ENCODE measurements at places on chromosomes 2 and 18.

- DNase-seq, result no peak
Observed at GRCh38 chr2:74552914-74553811, 579 bp downstream of the LOXL3 start.

DNA sequence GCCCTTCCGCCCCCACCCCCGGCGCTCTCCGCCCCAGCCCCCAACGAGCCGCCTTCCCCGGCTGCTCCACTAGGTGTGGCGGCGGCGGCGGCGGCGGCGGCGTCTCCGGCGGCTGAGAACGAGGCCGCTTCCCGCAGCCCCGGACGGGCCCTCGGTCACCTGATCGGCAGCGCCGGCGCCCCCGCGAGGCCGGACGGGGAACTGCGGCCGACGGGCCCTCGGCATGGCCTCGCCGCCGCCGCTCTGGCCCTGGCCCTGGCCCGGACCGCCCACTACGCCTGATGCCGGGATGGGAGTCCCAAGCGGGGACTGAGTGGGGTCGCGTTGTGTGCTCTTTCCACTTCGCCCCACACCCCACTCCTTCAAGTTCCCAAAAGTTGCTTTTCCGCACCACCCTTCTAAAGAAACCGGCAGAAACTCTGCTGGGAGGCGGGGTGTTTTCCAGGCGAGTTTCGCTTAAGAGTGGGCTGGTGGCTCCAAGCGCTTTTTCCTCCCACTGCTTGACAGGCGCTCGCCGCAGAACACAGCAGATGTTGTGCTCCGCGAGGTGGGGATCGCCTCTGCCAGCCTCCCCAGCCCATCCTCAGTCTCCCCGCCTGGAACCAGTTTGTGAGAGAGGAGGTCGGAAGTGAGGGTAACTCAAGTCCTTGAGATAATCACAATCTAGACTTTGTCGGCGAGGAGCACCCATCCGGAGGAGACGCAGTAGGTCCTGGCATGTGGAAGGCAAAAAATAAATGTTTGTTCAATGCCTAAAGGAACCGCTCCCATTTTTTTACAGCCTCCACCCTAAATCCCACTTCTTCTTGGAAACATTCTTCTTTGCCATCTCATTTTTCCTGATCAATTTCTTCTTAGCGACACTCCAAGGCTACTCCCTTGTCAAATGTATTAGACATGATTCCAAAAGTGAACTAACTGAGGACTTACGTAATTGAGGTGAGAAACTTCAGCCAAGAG lies at the start of gene NCKAP1:
Gene NCKAP1, minus strand, starts transcription at position 117 of the 960 bp plus-strand sequence. CDS start 358 bp downstream, outside the sequence.
- DNase-seq, result peak; percentile 93

GRCh38 chr2:119821266-119821665 lies 61.5 kb downstream of the PTPN4 start:
- no peak for DNase-seq

- DNase-seq, result peak; percentile 89
Observed at GRCh38 chr18:62437235-62438017, 85.4 kb upstream of the ZCCHC2 start.

DNA sequence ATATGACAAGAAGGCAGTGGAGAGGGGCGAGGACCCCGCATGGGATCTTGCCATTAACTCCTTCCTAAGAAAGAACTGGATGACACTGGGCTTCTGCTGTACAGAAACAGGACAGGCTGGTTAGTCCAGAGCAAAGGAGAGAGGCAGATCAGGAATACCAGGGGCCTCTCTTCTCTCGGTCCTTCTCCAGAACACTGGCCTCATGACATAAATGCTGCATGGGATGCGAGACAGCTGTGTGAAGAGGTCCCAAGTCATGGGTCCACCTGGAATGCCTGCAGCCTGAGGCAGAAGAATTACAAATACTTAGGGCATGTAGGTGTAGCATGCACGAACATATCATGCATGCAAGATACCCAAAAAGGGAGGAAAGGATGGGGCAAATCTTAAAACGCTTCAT lies 9.1 kb downstream of the MBOAT2 start:
- no peak for DNase-seq

DNA sequence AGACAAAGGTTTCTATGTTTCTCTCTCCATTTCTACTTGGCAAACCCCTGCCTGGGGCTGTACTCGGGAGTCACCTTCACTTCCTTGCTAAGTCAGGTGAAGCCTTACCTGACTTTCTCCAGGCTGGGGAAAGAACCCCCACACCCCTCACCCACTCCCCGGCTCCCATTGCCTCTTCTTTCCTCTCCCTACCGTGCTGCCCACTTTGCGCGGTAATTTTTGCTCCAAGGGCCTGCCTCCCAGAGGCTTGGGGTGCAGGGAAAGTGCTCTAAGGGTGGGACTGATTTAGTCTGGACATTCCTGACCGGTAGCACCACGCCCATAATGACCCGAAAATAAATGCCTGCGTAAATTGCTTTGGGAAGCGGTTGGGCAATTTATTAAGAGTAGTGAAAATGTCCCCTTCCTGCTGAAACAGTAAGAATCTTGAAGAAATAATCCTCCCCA lies 49.1 kb upstream of the ATP6V1B1 start:
- DNase-seq, result no peak

DNA sequence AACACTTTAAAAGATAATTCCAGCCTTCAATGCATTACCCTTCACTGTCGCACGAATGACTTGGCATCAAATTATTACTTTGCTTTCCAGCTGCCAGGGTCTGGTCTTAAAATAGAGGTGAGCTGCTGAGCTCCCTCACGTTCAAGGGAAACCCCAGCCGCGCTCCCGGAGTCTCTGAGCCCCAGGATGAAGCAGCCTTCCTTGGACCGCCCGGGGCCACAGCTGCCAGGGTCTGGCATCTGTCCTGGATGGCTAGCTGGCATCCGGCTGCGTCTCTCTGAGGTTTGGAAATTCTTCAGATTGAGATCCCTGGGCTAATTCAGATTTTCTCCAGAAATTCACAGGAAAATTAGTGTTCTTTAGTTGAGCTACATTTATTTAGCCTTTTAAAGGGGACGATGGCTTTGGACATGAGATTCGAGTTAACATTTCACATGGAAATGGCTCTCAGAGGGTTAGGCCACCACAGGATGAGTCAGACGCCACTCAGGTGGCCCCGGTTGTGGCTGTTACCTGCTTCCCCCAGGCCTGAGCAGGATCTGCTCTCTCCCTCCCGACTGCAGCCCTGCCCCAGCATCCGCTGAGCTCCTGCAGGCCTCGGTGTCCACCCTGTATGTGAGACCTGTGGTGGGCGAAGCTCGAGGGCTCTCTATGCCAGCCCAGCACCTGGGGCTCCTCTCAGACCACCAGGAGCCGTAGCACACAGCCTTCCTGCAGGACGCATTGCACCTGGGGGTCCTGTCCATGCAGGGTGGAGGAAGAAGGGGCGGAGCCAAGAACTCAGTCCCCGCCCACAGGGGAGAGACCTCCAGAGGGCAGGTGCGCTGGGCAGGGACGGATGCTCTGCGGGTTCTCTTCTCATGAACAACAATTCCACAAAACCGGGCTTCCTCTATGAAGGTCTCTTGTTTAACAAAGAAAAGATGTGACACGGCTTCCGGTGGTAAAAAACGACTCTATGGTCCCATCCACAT lies 255.5 kb downstream of the TWIST2 start:
- no peak for DNase-seq

GRCh38 chr2:193326296-193326695 lies 1131.6 kb upstream of the TMEFF2 start:
- no peak for DNase-seq

GRCh38 chr18:54947091-54947490 lies 12.2 kb downstream of the CCDC68 start:
- DNase-seq, result no peak

DNA sequence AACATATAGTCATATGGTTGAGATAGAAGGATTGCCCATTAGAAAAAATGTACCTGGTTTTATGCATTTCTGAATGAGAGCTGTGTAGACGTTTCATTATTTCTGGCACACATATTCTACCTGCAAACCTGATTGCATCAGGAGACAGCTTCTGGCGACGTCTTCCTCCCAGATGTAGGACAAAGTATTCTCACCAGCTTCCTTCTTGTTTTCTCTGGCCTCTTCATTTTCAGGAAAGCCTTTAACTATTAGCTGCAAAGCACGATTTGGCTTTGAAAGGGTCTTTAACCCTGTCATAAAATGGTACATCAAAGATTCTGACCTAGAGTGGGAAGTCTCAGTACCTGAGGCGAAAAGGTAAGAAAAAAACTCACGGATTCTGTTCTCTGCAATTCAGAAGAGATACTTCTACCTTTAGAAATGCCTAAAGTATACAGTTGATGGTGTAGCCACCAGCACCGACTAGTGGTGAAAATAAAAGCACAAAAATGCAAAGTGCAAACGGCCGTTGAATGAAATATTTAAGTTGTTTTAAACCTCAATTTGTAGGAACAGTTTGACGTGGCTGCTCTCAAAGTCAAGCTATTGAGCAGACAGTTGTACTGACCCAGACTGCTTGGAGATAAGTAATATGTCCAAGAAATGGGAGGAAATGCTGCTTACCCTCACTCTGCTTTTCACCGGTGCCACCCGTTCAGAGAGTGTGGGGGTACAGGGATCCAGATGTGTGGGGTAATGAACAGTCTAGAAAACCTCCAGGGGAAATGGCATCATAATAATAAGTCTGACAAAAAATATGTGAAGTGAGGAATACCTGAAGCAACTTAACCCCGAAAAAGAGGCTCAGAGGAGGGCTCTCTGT lies 20.2 kb downstream of the IL18RAP start:
- no peak for DNase-seq

- DNase-seq, result no peak
Observed at GRCh38 chr2:241910604-241911520, 41.3 kb downstream of the RTP5 start.

- DNase-seq, result no peak
Observed at GRCh38 chr2:226906163-226906693, 70.4 kb downstream of the RHBDD1 start.

DNA sequence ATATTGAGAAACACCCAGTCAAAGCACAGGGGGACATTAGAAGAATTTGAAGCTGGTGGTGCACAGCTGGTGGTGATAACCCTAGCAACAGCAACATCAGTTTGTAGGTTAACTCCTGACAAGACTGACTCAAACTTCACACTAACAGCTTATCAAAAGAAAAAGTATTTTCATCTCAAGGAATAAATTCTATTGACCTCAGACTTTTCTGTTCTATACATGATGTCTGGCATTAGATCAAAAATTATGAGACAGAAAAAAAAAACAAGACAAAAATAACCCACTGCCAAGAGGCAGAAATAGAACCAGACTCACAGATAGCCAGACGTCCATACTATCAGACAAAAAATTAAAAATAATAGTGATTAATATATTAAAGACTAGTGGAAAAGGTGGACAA lies 126.1 kb downstream of the COL6A3 start:
- no peak for DNase-seq

DNA sequence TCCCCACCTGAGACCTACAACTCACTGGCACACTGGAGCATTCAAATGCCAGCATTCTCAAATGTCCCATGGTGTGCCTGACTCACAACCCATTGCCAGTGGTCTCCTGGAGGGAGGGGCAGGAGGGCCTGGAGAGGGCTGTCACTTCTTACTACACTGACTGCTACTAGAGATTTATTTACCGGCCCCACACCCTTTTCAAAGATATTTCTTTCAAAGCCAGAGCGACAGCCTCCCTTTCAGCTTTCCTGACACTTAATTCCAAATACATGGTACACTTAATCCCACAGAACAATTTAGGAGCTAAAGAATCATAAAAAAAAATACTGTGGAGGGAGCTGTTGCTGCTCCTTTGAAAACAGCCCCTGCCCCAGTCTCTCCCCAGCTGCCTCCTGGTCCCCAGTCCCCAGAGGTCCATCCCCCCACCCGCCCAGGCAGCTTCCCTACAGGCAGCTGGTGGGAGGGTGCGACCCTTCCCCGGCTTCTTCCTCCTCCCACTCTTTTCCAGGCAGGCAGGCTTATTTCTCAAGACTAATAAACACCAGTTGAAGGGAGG lies 129.1 kb upstream of the SMAD2 start:
- no peak for DNase-seq

GRCh38 chr18:56186319-56186718 lies 452.1 kb downstream of the TXNL1 start:
- DNase-seq, result no peak

DNA sequence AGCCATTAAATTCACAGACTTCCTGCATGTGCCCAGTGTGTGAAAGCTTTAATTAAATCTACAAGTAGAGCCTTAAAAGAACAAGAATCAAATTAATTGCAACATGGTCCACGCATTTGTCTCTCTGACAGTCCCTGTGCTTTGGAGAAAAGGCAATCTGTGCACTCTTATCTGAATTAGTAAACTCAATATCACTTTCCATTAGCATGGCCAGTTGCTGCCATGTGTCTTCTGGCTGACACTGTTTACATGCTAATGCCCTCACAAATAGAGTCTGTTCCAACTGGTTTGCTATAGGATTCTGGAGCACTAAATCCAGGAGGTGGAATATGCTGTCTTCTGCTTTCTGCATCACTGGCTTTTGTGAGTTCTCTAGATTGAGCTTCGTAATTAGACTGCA lies 434.5 kb upstream of the RAB12 start:
- DNase-seq, result no peak
